NCI-H524 (cell line): ENCODE measurements at places on chromosomes 2 and 18.
A peak's percentile ranks its signal among the peaks of the same experiment; 100 is the strongest.

DNA sequence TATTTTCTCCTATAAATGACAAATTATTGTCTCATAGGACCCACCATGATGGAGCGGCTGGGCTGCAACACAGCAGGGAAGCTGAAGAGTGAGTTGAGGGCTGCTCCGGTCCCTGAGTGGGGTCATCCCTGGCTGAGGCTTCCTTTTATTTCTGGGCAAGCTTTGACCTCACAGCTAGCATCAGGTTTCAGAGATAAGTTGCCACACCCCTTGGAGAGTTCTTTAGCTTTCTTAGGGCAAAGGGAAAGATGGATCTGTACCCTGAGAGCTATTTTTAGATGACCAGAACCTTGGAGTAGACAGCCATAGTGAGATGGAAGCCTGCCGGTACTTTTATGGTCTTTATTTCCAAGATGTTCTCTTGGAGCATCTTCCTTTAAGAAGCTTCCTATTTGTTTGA, 11.5 kb downstream of the MYL1 start:
- DNase-seq = no peak

DNA sequence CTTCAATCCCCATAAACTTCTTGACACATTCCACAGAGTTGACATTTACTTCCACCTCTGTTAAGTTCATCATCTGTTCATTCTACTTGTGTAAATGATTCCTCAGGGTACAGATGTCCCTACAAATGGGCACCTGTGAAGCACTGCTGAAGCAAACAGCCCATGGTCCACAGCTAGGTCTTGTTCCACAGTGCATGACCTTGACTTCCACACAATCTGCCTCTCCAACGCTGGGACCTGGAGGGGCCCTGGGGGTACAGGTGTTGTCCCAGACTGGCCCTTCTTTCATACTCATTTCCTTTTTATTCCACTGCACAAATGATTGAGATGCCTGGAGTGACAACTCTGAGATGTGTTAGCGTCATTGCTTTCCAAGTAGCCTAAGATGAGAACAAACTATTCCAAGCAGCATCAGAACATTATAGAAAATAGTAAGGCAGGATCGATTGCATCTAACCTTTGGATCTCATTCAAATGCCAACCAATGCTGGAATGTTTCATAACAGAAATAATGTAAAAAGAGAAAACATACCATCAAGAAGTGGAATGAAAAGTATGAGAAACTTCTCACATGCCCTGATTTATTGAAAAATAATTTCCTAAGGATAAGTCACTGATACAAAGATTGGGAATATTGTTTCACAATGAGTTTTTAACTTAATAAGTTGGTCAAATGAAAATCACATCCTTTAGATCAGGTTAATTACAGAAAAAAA, 31.2 kb downstream of the PIEZO2 start:
- no peak for DNase-seq

DNA sequence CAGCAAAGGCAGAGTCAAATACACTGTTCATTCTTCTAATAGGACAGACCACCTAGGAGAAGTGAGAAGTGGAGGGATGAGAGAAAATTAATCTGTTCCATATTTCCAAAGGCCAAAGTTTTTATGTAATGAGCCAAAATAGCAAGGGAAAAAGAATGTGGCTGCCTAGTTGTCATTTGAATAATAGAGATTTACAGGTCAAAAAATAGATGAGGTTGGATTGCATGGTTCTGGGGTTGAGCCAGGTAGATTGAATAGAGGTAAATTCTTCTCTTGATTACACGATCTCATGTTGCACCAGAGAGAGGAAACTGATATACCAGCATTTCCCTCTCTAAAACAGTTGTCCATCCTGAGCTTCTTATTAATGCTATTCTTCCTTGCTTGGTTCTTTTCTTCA, 325.8 kb downstream of the CCDC178 start:
- no peak for DNase-seq

DNA sequence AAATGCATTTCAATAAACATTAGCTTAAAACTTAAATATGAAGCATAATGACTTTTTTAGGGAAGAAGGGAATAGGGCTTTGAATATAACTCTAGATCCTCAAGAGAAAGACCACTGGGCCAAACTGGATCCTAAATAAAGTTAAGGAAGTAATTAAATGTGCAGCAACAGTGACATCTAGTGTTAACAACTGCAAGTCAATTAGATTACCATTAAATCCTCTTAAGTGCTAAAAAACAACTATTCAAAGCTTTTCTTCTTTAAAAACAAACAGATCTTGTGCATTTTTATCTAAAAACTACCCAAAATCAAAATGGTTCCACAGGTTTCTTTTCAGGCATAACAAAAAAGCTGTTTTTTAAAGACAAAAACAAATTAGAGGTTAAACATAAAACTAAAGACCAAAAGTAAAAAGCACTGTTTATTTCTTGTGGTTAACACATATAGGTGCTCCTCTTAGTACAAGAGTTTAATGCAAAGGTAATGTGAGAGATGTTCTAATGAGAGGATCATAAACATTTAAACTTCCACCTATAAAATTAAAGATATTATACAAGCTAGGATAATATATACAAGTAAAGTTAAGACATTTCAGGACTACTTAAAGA, 111.4 kb downstream of the THADA start:
- peak; percentile 83 for DNase-seq

DNA sequence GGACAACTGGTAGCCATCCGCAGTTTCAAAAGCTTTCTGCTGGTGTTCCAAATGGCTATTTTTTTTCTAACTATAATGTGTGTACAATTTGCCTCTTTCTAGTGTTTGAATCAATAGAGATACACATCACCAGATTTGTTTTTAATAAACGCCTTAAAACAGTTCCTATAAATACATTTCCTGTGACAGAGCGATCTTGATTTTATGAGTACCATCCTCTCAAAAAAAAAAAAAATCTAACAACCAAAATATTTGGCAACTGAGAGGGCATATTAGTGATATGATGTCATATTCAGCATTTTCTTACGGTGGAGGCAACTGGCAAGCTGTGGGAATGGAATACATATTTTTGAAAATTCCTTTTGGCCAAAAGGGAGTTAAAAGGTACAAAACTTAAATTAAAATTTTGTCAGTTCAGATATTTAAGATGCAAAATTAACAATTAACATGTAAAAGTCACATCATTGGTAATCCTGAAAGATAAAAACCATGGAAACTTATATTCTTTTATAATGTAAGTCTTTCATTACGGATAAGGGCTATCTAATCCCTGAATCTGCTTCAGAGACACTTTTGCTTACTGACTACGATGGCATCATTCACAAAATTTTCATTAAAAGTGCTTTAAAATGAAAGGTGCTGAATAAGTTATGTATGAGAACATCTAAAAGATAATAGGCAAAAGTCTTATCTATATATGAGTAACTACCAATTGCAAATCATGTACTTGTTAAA, 268.4 kb downstream of the TCF4 start:
- DNase-seq = peak; percentile 34

DNA sequence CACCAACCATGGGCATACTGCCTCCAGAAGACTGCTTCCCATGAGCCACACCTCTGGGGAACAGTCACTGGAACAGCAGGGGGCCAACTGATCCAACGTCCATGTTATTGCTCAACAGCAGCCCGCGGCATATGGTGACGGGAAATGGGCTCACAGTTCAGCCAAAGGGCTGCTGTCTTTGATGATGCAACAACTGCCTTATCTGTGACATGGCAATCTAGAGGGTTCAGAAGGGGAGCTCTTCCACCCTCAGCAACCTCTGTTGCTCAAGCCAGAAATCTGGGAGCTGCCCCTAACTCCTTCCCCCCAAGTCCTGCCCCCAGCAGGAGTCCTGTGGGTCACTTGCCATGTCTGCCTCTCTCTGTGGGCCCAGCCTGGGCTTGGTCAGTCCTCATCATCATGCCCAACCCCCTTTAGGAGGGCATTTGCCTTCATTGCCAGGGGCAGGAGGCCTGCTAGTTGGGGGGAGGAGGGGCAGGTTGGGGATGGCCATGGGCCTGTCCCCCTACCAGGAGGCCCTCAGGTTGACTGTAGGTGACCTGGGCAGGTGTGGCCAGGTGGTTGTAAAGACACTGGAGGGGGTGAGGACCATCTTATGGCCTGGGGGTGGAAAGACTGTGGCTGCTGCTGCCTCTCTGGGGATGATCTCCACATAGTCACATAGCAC, 212.9 kb downstream of the CYP26B1 start:
- DNase-seq = no peak

DNA sequence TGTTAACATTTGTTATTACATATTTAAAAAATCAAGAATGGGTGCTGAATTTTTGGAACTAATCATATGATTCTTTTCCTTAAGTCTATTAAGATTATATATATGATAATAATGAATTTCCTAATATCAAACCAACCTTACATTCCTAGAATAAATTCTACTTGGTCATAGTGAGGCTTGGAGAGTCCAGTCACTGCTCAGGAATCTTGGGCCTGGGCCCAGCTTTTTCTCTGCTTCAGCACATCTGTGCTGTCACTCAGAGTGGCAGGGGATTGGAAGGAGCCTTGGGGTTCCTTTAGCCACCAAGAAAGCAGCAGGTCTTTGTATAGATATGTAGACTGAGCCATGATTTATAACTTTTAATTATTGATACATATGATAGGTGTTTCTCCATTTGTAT, 19.9 kb upstream of the ZAP70 start:
- no peak for DNase-seq

DNA sequence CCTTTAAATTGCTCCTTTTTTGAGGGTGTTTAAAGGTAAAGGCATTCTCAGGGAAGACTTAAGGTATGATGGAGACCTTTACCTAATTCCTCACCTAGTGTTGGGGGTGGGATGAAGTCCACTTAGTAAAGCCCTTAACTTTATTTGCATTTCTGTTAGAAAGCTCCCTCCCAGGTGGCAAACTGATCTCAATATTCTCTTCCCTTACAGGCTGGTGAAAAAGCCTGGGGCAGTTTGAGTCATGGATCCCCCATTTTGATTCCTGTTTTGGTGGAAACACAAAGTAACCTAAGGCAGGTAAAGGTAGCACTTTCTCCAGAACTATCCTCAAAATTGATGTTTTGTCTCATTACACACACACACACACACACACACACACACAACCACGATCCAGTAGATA, 33.8 kb upstream of the HNRNPA3 start:
- DNase-seq = no peak

DNA sequence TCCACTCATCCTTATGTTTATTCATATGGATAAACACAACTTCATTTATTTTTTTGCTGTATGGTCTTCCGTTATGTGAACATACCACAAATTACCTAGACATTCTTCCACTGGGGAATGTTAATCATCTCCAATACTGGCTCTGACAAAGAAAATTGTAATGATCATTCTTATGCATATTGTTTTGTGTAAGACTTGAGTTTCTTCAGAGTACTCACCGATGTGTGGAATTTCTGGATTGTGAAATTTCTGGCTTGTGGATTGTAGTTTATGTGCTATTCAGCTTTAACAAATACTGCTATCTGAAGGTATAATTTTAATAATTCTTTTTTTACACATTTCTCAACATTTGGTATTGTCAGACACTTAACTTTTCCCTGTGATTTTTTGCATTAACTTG, 212.2 kb upstream of the THUMPD2 start:
- DNase-seq = no peak

DNA sequence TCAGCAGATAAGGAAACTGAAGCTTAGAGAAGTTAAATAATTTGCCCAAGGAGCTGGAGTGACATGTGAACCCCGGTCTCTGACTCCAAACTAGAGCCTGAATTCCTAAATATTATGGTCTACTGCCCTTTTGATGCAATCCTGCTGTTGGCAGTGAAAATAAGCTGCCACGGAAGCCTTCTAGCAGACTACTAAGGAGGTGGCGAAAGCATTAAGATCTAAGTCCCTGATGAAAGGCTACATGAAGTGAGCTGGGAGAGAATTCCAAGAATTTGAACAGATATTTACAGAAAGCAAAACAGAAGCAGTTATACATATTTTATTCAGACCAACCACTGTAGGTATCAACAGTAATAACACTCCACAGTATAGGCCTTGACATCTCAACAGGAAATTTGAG, 28.1 kb downstream of the TRMT61B start:
- no peak for DNase-seq
